ENCODE measurements at places on chromosomes 3 and 15. TPM values are rescaled to one million over a fixed set of nuclear protein-coding genes. Genes with fewer than 3 reads are reported as not detected.

The ATP13A5 gene
- total RNA-seq, result not detected

The MPI gene
- total RNA-seq, result 71.4 TPM

The NANOGP8 gene
- total RNA-seq, result not detected

The MAP6D1 gene
- 6.5 TPM for total RNA-seq

DNA sequence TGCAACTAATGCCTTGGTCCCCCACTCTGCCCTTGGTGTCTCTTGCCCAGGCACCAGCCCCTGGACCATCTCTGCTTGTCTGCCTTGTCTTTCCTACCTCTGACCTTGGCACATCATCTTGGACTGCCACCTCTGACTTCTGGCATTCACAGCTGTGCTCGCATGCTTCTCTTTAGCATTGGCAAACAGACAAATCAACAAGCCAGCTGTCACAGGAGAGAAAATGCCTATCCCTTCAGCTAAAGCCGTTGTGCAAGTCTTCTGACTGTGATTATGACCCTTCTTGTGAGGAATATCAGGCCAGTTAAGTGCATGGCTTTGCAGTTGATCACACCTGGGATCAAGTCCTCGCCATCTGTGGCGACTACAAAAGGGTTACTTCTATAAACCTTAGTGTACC, 84.6 kb downstream of the PRICKLE2 start:
- DNase-seq, result no peak

DNA sequence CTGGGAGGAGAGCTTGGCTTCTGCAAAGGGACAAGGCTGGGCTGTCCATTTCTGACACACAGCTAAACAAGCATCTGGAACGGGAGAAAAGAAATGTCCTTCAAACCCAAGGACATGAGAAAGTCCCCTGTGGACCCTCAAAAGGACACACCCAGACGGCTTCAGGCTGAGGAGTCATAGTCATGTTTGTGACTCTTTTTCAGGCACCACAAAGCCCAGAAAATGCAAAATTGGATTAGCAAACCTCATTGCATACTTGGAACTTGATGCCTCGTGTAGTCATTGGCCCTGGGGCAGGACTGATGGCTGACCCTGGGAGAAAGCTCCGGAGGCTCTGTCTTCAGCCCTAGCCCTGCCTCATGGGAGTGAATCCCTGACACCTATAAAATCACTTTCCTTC, 21.5 kb downstream of the FAM174B start:
- no peak for DNase-seq

DNA sequence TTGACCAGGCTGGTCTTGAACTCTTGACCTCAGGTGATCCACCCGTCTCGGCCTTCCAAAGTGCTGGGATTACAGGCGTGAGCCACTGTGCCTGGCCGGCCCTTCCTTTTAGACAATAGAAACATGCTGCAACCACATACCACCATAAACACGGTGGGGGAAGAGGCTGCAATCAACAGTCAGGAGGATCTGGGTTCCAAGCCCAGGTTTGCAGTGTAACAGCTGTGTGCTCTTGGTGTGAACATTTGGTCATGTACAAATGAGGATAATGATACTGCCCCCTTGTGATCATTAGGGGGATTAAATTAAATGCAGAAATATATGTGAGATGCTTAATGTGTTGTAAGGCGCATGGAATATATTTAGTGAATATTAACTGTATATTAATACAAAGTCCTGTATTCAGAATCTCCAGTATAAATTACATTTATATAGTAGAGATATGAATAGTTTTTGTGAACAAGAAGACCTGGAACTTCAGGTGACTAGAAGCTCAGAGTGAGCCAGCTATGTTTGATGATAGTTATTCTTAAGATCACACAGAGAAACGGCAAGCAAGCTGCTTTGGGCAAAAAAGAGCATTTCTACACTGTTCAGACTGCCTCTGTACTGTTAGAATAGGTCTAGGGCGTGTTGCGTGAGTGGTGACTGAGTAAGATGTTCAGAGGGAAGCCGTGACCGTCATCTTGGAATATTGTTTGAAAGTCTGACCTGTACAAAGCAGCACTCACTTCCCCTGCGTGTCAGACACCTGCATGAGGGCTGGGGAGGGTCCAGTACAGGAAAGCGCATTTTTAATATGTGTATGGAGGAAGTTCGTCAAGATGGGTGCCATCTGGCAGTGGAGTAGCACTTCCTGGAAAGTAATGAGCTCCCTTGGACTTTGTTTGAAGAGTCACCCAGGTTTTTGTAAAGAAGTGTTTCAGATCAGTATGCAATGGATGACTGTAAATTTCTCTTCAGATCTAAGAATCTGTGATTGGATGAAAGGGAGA, 125.8 kb downstream of the PGPEP1L start:
- DNase-seq, result no peak

DNA sequence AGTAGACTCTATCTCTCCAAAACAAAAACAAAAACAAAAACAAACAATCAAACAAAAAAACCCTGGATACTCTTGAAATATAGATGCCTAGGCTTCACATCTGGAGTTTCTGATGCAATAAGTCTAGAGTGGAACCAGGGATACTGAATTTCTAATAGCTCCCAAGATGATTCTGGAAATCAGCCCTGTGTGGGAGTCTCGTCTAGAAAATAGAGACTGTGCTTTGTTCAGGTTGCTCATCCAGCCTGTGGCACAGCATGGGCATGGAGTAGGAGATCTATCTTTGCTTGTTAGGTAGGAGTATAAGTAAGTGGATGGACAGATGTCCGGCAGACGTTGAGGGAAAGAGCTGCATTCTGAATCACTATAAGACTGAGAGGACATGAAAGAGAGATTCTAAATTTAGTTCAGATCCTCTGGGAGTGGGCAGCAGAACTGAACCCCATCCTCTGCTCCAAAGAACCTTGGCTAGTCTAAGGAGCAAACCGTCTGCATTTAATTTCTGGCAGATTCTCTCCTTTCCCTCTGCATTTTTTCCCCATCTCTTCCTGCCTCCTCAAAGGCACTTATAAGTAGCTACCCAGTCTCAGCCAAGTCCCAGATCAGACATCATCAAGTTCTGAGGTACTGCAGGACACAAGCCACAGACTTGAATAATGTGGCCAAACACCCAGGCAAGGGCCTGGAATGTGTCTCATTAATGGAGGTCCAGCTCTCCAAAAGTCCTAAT, 92.6 kb upstream of the STRIT1 start:
- DNase-seq, result no peak

DNA sequence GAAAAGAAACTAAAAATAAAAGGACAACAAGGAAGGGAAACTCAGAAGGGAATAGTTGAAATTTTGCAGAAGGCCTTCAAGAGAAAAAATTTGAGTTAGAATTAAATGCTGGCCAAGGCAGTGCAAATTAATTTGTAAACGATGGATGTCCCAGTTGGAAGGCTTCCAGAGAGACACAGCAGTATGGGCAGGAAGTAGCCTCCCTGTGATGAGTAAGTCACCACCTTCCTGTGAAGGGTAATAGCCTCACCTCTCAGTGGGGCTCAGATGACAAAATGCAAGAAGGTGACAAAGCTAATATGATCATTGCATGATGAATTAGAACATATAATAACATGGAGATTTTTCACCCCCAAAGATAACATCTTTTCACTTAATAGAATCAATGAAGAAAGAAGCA, 27.3 kb upstream of the TMCO5A start:
- no peak for DNase-seq

GRCh38 chr3:197889204-197889930, 60.6 kb upstream of the RPL35A start:
- DNase-seq, result no peak

- DNase-seq, result no peak
Observed at GRCh38 chr15:101243420-101243819, 8.4 kb downstream of the CHSY1 start.

DNA sequence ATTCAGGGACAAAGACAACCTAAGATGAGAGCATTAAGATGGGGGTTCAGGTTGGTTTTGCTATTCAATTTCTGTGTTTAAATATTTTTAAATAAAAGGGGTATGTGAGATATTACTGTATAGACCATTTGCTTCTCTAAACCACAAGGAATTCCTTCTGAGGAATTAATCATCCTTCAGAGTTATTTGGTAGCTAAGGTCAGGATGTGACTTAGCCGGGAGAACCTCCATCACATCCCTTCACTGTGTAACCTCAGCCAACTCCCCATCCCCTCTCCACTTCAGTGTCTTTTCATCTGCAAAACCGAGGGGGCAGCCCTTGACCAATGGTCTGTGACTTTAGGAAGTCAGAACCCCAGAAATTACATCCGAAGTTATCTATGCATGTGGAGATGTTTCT, 48.7 kb upstream of the SKOR1 start:
- DNase-seq, result no peak

GRCh38 chr3:44661189-44661588, 12.7 kb downstream of the ZNF35 start:
- no peak for DNase-seq

DNA sequence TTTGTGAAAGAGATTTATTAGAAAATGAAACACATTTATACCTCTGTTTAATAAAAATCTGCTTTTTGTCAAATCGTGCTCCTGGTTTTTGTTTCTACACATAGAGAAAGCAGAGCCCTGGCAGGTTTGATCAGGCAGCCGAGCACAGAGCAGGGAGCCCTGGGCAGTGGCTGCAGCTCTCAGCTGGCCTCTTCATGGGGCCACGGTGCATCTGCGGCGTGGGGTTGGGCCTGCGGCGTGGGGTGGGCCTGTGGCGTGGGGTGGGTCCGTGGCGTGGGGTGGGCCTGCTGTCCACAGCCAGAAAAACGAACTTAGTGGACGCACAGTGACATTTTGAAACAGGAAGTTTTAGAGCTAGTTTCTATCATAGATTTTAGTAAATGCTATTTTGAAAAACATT, 10.6 kb downstream of the GOLGA6L2 start:
- DNase-seq, result no peak

DNA sequence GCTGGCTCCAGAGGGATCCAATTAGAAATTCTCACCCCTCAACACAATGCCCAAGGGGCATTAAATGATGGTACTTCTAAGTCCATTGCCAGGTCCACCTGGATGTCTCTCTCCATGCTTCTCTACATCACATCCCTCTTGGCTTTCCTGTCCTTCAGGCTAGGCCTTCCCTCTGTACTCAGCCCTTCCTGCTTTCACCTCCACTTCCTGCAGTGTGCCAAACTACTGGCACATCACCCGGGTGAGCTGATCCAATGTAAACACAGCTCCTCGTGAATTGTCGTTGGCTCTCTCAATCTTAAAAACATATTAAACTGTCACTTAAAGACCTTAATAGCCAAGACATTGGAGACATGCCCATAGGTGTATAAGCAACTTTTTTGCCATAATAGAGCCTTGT, 4.0 kb downstream of the LMCD1 start:
- DNase-seq, result no peak

- no peak for DNase-seq
Observed at GRCh38 chr15:32659340-32660155, 18.0 kb downstream of the SCG5 start.

- DNase-seq, result no peak
Observed at GRCh38 chr15:78359041-78359808, 19.1 kb downstream of the CRABP1 start.

GRCh38 chr3:37330466-37330865, 156.1 kb upstream of the LRRFIP2 start:
- no peak for DNase-seq

DNA sequence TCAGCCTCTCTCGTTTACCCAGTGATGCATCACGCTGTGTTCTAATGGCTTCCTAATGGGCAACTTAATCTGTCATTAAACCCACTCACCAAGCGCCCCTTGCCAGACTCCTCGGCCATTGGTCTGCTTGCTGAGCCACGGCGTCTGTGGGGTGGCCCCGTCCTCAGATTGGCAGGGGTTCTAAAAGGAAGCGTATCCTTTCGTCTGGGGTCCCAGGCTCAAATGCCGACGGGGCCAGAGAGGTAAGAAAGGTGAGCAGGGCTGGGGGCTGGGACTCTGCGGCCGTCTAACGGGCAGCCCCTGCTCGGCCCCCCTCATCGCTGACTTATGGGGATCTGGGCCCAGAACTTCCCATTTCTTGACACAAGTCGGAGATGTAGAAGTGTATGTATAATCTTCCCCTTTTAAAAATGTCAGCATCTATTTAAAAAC, 315.1 kb upstream of the PROK2 start:
- DNase-seq, result no peak

DNA sequence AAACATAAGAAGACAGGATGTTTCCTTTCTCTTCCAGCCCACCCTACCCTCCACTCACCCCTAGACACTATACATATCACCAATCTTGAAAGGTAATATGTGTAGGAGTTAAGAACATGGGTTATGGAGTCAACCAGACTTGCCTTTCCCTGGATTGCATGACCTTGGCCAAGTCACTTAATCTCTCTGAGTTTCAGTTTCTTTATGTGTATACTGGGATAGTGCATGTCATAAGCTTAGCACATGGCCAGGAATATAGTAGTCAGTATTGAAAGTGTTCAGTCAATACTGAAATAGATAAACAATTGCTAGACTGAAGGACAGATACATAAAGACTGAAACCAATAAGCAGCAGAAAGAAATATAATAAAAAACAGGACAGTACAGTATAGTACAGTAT, 283.2 kb upstream of the STT3B start:
- no peak for DNase-seq

DNA sequence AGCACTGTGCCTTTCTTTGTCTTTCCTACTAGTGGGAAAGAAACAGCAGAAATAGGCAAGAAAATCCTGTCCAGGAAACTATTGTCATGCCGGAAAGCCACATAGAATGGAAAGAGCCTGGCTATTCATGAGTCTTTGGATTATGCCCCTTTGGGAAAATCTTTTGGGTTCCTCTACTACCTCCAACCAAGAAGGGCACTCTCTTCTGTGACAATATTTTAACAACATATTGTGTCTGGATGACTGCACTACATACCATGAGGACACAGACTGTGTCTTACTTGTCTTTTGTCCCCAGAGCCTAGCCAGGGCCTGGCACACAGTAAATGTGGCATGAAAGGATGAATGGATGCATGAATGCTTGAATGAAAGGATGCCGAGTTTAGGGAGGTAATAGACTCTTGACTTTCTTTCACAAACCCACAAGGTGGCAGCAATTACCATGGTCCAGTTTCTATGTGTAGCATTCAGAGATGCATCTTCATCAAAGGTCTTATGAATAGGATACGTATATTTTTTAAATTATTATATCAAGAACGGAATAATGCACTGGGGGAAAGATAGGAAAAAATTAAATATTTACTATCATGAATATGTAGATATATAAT, 30.3 kb downstream of the ARL14 start:
- DNase-seq, result peak; percentile 5

- DNase-seq, result no peak
Observed at GRCh38 chr3:183142199-183142598, 20.3 kb downstream of the LAMP3 start.

GRCh38 chr15:62071711-62072308, 5.0 kb downstream of the C2CD4A start:
- no peak for DNase-seq
